ENCODE measurements at places on chromosomes 7 and 10. TPM values are rescaled to one million over a fixed set of nuclear protein-coding genes. Genes with fewer than 3 reads are reported as not detected.

- DNase-seq = no peak
Observed at GRCh38 chr7:80439894-80440821, 71.7 kb downstream of the GNAT3 start.

- no peak for DNase-seq
Observed at GRCh38 chr10:96419351-96419750, 60.5 kb upstream of the OPALIN start.

GRCh38 chr7:147611431-147611830 lies 979.1 kb upstream of the C7orf33 start:
- DNase-seq = no peak

GRCh38 chr7:49937608-49938007 lies 155.4 kb downstream of the ZPBP start:
- no peak for DNase-seq

- no peak for DNase-seq
Observed at GRCh38 chr10:124288486-124288885, 130.2 kb downstream of the OAT start.

DNA sequence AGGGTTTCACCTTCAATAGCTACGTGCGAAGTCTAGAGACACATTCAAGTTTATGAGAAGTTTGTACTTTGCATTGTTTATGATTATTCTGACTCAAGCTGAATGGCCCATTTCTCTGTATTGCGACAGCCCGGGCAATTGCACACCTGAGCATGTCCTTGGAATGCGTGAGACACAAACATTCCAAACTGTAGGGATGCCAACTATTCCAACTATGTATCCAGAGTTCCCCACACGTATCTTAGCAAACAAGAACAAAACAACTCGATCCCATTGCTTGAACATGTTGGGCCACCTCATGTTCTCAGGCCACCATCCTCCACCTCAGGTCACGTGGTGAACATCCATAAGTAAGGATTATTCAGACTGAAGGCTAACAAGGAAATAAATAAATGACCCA lies 51.4 kb upstream of the EGFR start:
- no peak for DNase-seq

DNA sequence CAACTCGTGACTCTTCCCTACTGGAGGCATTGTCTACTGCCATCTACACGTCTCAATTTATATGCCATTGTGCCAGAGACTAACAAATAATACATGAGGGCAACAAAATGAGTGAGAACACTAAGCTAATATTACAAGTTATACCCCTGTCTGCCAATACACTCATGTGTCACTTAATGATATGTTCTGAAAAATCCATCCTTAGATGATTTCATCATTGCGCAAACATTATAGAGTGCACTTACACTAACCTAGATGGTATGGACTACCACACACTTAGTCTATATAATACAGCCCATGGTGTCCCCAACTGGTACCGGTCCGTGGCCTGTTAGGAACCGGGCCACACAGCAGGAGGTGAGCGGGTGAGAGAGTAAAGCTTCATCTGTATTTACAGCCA lies 64.3 kb upstream of the CTNNA3 start:
- DNase-seq = no peak

Gene CTBP2
- 137 TPM for total RNA-seq

GRCh38 chr10:43939939-43940820 lies 291.5 kb upstream of the ZNF32 start:
- DNase-seq = no peak

DNA sequence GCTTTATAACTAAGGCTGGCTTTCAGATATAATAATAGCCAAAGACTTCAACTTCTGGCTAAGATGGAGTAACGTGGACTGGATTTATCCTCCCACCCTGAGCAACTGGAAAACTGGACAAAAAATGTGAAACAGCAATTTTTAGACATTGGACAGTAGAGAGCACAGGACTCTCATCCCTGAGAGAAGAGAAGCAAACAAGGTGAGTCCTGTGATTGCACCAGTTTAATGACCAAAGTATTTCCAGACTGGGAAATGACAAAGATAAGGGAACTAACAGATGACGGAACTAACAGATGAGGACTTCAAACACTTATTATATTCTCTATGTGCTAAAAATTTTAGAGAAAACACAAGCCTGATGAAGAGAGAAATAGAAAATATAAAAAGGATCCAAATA lies 175.7 kb upstream of the SLC25A13 start:
- no peak for DNase-seq

GRCh38 chr7:148973256-148973655 lies 55.0 kb downstream of the PDIA4 start:
- no peak for DNase-seq

Gene NUTM2B
- 0.87 TPM for total RNA-seq

Gene UCMA
- not detected for total RNA-seq

DNA sequence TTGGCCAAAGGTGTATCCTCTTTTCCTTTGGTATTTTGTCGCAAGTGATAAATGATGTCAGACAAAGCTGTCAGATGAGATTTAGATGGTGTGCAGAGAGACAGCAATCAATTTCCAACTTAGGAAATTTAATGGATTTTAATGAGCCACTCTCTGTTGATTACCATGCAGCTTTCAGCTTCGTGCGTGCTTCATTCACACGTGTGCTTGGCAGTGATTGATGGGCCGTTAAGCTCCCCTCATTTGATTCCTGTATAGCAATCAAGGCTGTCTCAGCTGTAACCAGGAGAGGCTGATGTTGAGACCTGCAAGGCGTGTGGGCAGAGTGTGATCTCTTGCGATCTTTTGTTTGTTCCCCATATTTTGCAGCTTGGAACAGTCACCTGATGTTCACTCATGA lies 439.6 kb downstream of the CALN1 start:
- DNase-seq = no peak

- DNase-seq = no peak
Observed at GRCh38 chr10:74153123-74153522, 2.1 kb downstream of the ADK start.

DNA sequence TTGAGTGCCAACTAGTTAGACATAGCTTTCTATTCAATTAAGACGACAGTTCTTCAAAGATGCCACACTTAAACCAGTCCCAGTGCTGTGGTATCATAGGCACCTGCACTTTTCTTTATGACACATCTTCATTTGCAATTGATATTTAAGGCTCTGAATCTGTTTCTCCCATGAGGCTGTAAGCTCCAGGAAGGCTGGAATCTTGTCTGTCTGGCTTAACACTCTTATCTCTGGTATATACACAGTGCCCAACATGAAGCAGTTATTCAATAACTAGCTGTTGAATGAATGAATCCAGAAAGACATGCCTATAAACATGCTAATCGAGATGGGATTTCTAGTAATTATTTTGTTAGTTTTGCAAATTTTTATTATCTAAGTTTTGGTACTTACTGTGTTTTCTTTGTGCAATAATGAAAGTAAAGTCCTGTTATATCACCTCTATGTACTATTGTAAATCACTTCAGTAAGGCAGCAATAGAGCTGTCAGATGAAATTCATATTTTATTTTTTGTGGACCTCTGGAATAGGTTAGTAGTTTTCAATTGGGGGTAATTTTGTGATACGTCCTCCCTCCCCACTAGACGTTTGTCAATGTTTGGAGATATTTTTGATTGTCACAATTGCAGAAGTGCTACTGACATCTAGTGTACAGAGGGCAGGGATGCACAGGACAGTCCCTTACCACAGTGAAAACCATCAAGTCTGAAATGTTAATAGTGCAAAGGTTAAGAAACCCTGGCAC lies 51.3 kb upstream of the STEAP4 start:
- peak; percentile 13 for DNase-seq

DNA sequence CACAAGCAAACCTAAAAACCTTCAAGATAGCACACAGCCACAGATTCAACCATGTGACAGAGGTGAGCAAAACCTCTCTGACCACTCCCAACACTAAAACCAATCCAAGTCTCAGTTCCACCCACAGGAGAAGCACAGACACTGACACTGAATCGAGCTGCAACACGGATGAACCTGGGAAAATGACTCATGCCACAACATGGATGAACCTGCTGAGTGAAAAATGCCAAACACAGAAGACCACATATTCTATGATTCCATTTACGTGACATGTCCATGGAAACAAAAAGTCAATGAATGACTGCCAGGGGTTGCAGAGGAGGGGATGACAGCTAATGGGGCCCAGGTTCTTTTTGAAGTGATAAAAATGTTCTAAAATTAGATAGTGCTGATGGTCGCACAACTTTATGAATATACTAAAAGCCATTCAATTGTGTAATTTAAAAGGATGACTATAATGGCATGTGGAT lies 22.0 kb downstream of the CYTH3 start:
- DNase-seq = no peak

Gene BMPER
- 1.3 TPM for total RNA-seq

Gene TMEM176A
- total RNA-seq = 245 TPM

GRCh38 chr10:96700374-96701099 lies 19.8 kb downstream of the PIK3AP1 start:
- peak; percentile 75 for DNase-seq

DNA sequence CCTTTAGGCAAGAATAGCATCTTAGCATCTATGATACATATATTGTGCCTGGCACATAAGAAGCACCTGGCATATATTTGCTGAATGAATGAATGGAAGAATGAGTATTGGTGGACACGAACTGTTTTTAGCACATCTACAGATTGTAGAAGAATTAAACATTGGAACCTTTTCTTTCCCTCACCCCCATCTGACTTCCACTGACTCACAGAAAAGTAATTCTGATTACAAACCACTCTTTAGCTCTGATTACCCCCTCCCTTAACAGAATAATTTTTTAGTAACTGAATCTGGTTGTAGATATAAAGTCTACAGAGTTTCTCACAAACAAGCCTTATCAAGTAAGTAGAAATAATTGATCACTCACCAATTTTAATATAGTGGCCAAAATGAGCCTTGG lies 31.9 kb downstream of the SLC26A4 start:
- no peak for DNase-seq

DNA sequence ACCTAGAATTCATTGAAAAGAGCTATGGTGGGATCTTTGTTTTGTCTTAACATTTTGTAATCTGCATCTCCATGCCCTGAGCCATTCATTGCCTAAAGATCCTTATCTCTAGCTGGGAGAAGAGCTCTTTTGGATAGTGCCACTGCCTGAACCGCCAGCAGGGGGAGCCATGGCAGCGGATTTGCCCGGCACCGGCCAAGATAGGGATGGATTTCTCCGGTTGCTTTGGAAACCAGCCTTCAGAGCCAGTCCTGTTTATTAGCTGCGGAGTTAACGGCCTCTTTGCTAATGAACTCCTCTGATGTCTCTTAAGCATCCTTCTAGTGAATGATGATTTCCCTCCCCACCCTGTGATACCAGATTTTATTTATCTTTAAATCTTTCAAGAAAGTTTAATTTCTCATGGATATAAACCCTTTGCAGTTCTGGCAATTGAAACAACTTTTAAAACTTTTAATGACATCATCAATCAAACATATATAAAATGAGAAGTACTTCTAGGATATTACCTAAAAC lies 58.2 kb upstream of the LYZL2 start:
- DNase-seq = no peak

GRCh38 chr7:128076796-128077271 lies 45.6 kb upstream of the LRRC4 start:
- peak; percentile 88 for DNase-seq

DNA sequence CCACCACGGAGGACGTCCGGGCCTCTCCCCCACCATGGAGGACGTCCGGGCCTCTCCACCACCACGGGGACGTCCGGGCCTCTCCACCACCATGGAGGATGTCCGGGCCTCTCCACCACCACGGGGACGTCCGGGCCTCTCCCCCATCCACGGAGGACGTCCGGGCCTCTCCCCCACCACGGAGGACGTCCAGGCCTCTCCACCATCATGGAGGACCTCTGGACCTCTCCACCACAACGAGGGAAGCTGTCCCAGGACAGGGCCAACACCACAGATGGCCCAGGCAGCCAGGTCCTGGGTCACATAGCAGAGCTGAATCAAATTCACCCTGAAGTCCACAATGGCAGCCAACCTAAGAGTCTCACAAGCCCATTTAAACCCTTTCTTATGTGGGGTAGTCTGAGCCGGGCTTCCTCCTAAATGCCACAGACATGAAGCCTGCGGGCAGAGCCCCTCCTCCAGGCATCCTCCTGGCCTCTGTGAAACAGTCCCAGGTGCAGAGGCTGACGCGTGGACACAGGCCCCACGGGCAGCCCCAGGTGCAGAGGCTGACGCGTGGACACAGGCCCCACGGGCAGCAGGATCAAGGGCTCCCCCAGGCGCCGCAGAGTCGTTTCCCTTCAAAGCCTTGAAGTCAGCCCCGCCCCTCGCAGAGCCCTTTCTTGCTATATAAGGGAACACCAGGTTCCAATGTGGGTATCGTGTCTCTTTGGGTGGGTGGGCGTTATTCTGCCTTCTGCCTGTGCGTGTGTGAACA lies 47.0 kb downstream of the FOXL3 start:
- DNase-seq = peak; percentile 20

Gene TEX36
- total RNA-seq = not detected

Gene ARHGEF35
- 62.2 TPM for total RNA-seq

Gene FOXP2
- total RNA-seq = 88.0 TPM

GRCh38 chr10:4426866-4427265 lies 399.1 kb upstream of the AKR1E2 start:
- no peak for DNase-seq

GRCh38 chr7:39535064-39535463 lies 31.1 kb upstream of the YAE1 start:
- DNase-seq = peak; percentile 47

Gene HOXA1
- 1.5 TPM for total RNA-seq

DNA sequence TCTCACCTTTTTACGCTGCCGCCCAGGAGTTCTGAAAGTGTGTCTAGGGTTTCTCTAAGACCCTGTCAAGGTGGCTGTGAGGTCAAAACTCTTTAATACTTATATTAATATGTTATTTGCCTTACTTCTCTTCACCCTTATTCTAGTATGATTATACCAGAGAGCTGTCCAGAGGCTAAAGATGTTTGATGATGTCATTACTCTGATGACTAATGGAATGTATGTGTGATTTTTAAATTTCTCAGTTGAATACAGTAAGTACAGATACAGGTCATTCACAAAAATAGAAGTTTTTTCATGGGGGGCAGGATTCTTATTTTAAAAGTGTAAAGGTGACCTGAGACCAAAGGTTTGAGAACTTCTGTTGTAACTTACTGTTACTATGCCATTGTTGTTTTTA lies 150.6 kb upstream of the FOXP2 start:
- DNase-seq = no peak

DNA sequence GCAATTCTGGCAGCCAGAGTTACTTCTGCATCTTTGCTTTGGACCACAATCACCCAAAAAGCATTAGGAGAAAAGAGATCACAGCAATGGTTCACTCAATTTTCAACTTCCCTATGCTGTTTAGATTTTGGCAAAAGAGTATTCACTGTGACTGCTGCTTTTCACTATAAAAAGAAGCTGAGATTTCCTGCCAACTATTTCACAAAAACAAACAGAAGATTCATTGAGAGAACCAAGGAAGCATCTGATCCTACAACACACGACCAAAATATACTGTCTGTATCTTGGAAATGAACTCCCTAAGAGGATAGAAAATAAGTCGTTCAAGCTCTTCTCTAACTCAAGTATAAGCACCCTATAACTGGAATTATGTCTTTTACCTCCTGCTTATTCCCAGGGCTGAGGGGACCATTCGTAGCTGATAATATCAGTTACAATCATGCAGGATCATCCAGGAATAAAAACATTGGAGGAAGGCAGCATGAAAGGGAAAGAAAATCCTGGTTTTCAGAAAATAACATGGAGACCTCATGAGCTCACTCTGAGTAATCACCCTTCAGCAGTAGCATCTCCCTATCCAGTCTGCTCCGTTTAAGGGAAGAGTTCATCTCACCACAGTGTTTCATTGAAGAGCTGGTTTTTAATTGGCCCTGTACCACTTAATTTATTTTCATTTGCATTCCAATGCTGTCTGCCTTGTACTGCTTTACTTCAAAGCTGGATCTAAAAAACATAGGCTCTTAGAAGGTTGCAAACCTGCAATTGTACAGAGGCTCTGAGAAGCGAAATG lies 256.2 kb downstream of the PAXIP1 start:
- no peak for DNase-seq
